ENCODE measurements at places on chromosomes 12 and 14.

DNA sequence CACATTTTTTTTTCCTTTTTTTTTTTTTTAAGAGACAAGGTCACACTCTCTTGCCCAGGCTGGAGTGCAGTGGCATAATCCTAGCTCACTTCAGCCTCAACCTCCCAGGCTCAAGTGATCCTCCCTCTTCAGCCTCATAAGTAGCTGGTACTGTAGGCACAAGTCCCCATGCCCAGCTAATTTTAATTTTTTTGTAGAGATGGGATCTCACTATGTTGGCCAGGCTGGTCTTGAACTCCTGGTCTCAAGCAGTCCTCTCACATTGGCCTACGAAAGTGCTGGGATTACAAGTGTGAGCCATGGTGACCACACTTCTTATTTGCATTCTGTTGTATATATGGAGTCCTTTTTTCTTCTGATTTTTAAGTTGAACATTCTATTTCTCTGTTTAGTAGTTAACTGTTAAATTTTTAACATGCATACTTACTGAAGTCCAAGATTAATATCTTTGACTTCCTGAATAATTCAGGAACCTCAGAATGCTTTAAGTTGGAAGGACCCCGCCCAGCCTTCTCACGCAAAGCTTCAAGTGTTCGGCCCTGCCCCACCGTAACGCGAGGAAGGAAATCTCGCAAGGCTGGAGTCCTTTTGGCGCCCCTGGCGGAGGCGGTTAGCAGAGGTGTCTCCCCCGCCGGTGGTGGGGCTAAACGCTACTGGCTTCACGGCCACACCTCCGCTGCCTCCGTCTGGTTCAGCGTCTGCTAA lies 21.6 kb downstream of the SPATS2 start:
- DNase-seq, result no peak

- DNase-seq, result no peak
These were observed 7.0 kb downstream of the COL2A1 start for GRCh38 chr12:47997321-47997720.

DNA sequence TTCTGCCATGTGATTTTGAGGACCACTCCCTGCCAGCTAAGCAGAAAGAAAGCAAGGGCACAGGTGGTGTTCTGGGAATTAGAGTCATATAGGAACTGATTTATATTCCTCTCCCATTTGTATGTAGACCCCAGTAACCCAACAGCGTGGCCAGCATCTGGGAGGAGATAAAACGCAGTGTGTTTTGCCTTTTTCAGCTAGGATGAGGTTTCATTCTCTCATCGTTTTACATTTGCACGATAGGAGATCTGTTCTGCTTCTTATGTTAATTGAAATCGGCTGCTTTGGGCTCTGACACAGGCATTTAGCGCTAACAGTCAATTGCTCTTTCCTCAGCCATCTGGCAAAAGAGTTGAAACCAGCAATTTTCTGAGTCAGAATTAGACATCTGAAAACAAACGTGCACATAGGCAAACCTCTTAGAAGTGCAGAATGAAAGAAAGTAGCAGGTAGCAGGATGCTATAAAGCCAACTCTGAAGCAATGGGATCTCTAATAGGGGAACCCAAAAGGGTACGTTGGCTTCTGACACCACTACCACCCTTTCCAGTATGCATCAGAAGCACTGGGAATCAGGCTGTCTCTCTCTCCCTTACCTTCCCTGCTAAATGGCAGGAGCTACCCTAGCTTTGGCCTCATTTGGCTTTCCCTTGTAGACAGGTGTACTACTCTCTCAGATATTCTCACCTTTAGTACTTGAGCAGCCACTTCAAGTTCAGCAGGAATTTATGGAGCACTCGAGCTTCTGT lies 219.1 kb downstream of the PHLDA1 start:
- peak; percentile 40 for DNase-seq

DNA sequence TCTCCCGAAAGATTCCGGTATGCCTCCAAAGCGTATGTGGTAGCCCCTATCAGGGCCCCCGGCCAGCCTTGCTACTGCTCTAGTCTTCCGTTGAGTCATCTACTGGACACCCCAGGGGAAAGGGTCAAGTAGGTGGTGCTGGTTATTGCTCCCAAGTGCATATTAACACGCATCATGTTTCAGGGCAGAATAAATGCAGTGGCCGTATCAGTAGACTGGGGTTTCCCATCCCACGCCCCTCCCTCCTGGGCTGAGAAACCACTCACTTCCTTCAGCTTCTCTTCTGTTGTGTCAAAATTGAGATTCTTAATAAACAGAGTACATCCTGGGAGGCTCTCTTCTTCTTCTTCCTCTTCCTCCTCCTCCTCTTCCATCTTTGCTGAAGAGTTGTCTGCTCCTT lies 39.3 kb downstream of the RBM19 start:
- no peak for DNase-seq

- no peak for DNase-seq
These were observed 20.7 kb downstream of the XRCC3 start for GRCh38 chr14:103694572-103695026.

DNA sequence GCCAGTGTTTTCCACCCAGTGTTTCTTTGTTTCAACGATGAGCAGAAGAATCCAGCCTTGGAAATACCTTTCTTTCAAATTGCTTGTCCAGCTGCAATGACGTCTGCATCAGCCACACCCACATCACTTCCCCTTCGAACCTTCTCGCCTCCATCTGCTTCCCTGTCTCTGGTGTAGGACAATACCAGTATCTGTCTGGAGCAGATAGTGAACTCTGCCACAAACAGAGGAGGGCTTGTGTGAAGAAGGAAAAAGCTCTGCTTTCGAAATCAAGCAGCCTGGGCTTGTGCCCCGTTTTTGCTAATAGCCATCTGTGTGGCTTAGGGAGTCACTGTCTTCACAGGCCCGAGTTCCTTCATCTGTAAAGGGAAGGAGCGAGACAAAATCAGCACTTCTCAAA lies 415.4 kb downstream of the ZFP36L1 start:
- no peak for DNase-seq

Data from NCI-H510A (cell line).